ENCODE measurements at places on chromosomes 12 and 14.

DNA sequence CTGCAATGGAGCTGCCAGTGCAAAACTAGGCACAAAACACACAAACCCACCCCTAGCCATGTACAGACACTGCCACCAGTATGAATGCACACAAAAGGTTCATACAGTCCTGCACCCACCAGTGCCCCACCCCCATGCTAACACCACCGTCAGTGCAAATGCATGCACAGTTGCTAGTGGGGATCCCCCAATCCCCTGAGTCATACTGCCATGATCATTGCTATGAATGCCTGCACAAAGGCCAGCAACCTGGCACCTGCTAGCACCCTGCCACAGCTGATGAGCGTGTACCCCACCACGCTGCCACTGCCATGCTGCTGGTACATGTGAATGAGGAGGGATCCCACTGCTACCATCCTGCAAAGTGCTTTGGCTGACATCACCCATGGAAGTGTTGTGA lies 23.9 kb downstream of the PZP start:
- DNase-seq = no peak

- no peak for DNase-seq
Observed at GRCh38 chr14:76697246-76697905, 63.9 kb upstream of the VASH1 start.

DNA sequence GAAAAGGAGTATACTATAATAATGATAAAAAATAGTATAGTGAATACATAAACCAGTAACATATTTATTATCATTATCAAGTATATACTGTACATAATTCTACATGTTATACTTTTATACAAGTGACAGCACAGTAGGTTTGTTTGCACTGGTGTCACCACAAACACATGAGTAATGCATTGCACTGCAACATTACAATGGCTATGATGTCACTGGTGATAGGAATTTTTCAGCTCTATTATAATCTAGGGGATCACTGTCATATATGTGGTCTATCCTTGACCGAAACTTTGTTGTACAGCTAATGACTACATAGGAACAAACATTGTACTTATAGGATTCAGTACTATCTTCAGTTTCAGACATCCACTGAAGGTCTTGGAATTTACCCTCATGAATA lies 165.8 kb upstream of the SYT1 start:
- no peak for DNase-seq

- no peak for DNase-seq
Observed at GRCh38 chr12:40552868-40553267, 139.4 kb upstream of the CNTN1 start.

GRCh38 chr12:20125276-20125798 lies 243.0 kb upstream of the PDE3A start:
- no peak for DNase-seq

DNA sequence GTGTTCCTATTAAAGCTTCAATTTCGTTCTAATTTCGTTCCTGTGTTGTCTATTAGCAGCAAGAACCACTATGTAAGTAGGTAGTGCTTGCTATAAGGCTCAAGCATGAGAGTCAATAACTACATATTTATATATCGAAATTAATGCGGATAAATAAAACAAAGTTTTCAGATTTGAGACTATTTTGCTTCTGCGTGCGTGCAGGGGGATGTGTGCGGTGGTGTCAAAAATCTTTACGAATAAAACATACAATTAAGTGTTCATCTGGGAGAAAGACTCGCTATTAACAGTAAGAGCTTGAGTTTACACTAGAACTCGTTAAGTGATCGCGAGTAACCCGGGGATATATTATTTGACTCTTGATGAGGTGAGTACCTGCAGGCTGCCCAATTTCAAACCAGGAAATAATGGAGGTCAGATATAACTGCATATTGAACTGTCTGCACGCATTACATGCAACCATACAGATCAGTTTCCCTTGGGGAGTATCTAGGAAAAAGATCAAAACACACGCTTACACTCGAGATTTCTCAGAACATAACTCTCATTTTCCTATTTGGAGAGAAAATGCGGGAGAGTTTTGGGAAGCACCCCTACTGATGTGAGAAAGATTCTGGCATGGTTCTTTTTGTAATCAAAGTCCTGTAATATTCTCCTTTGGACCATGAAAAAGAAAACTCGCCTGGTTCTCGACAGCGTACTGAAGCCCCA lies 813 bp downstream of the TWF1 start:
- no peak for DNase-seq

GRCh38 chr12:52391618-52392002 lies 6.2 kb upstream of the KRT84 start:
- no peak for DNase-seq

DNA sequence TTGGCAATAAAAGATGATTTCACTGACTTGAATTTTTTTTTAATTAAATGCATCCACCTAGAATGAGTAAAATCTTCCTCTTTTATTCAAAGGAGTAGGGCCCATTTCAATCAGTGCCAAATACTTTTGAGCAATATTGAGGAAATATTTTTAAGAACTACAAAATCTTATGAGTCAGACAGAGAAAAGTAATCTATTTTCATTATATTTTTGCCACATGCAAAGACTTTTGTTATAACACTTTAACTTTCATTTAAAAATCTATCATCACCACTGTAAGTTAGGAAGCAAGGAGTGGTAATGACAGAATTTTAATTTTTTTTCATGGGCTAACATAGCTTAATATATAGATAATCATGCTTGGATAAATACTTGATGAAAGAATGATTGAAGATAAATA lies 345.2 kb upstream of the KITLG start:
- no peak for DNase-seq

DNA sequence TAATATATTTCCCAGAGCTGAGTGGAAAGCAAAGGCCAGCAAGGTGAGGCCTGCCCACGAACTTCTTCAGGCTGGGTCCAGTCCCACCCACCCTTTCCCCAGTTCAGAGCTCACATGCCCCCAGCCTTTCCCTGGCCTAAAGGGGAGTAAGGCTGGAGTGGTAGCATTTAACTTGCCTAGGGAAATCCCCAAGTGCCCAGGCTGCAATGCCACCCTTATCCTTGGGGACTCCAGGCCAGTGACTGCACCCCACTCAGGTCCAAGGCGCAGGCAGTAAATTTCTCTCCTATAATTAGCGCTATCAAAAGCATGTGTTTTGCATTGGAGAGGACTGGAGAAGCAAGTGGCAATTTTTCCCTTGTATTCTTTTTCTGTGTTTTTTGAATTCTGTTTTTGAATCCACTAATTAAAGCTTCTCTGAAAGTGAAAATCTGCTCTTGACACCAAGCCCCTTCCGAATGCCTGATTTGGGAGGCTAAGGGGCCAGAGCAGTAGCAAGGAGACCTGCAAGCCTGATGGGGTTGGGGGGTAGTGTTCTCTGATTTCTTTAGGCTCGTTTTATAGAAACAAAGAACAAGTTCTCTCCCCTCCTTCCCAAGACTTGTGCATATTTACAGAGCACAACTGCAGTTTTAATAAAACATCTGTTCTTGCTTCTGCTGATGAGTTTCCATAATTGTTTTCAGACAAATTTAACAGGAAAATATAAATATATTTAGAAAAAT lies 3.5 kb upstream of the HOXC6 start:
- no peak for DNase-seq

- DNase-seq = no peak
Observed at GRCh38 chr14:69928111-69928523, 48.9 kb downstream of the SMOC1 start.

- no peak for DNase-seq
Observed at GRCh38 chr12:23576372-23576771, 373.1 kb downstream of the SOX5 start.

GRCh38 chr12:104672501-104673265 lies 215.9 kb downstream of the CHST11 start:
- no peak for DNase-seq

DNA sequence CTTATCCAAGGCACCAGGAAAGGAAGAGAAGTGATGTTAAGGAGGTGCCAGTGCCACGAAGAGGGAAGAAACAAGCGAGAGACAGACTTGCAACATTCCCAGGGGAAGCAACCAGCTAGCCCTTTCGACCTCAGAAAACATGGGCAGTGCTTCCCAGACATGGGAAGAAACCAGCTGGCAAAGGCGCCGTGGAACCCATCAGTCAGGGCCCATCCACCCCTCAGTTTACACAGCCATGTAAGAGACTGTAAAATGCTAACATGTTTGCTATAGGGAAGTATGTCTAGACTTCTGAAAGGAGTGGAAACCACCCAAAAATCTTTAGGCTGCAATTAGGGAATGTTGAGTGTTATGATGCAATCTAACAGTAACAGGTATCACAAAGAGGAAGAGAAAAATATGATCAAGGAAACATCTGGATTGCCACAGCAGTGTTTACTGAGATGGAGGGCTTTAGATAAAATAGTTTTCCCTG lies 26.3 kb downstream of the ANAPC5 start:
- no peak for DNase-seq

DNA sequence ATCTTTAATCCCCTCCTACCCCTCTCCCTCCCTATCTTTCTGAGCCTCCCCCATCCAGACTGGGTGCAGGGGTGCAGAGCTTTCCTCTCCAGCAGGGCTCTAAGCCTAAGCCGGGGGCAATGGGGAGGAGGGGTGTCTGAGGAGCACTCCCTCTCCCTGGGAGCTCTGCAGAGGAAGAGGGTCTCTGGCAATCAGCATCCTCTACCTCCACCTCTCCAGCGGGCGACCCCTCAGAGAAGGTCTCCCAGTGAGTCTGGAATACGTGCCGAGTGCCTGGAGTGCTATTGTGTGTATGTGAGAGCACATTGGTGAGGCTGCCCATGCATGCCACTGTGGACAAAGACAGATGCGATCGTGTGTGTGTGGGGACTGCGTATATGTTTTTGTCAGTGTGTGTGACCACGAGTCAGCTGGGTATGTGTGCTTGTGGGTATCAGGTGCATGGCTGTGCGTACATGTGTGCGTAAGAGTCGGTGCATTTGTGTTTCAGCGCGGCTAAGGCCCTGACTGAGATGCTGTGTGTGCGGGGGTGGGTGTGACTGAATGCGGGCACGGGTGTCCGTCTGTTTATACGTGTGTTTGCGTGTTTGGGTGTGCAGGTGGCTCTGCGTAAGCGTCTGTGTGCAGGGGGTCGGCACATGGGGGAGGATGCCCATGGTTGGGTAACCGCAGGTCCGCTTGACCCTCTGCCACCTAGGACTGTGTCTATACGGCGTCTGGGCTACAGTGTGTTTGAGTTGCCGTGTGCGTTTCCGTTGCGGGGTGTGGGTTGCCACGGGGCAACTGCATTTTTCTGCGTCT lies 905 bp upstream of the DLK1 start:
- no peak for DNase-seq

DNA sequence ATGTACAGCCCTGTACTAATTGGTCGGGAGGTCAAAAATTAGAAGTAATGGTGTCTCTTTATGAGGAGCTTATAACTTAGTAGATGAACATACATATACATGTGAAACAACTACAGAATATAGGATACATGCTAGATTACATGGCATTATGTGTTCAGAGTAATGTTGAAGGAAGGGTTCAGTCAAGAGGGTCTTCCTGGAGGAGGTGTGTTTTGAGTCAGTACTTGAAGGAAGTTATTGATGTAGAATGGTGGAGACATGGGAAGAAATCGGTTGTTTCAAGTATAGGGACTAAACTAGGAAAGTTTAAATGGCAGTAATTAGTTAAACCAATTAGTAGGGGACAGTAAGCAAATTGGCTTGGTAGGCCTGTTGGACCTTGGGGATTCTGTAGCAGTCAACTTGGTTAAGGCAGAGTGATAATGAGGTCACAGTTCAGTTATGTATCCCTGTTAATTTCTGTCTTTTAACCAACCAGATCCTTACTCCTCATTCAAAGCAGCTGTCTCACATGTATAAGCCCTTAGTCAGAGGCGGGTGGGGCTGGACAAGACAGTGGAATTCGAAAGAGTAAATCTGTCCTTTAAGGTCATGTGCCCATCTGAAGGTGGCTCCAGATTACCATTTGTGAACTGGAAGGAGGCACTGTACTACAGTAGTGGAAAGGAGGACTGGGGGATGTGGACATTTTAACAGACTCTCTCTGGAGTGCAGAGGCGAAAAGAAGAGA lies 3.5 kb upstream of the ANKRD52 start:
- no peak for DNase-seq

GRCh38 chr12:49482095-49483051 lies 56.5 kb upstream of the KCNH3 start:
- DNase-seq = no peak

- no peak for DNase-seq
Observed at GRCh38 chr12:121515615-121516014, 65.2 kb downstream of the KDM2B start.

DNA sequence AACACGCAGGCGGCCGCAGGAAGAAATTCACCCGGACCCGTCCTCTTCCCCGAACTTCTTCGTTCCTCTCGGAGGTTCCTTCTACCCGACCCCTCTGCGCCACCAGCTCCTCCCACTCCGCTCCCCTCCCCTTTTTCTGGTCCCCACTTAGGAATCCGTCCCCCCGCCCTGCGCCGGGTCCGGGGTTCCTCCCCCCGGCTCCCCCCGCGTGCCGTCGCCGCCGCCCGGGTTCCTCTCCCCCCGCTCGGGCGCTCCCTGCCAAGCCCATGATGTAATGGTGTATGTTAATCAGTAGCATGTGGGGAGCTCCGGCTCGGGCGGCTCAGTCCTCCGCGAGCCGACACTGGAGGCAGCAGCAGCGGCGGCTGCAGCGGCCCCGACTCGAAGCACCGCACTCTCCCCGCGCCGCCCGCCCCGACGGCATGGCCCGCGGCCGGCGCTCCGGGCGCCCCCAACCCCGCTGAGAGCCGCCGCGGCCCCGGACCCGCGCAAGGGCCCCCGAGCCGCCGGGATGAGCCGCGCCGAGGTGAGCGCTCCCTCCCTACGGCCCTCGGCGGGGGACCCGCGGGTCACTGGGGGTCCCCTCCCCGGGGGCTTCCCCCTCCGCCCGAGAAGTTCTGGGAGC lies 1.0 kb upstream of the SAMD4A start:
- no peak for DNase-seq

All from SK-N-MC (cell line).